ENCODE measurements at places on chromosomes 4 and X.
A peak's percentile ranks its signal among the peaks of the same experiment; 100 is the strongest.

DNA sequence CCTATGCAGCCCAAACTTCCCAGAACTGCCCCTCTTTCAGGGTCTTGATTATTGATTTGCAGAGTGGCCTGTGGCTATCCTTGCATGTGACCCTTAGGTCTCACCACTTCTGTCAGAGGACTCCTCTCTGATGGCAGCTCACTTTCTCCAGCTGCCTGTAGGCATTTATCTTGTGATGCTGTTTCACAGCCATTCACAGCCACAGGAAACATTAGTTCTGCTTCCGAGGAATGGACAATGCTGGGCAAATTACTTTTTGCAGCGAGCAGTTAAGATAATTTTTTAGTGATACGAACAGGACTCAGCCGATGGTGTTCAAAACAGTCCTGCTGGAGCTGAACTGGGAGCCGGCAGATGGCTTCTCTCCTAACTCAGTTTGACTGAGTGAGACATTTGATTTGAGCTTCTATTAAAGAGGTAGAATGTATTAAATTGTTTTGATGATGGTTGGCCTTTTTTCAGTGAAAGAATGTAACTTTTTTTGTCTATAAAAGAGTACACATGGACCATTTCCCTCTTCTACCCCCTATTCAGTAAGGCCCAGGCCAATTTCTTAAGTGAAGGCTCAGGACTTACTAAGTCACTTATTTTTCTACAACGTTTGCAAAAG, 58.4 kb upstream of the TMEM150C start:
- ATAC-seq: no peak

GRCh38 chr4:59517007-59517406, 1683.1 kb upstream of the ADGRL3 start:
- no peak for ATAC-seq

- no peak for ATAC-seq
Observed at GRCh38 chr4:85024671-85025070, 58.2 kb upstream of the WDFY3 start.

DNA sequence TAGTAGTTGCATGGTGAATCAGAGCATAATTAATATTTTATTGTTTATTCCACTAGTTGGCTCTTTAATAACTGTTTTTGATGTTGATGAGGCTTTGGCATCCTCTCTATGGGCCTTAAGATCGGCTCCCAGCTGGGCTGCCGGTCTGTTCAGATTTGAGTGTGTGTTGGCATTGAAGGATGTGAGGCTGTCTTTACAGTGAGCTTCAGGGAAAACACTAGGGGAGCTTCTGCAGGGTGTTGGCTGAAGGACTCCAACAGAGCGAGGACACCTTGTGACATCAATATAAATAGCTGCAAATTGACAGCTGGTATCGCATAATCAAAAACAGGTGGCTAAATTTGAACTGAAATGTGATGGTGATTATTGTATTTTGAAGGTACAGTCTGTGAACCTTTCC, 322.0 kb downstream of the FSTL5 start:
- ATAC-seq: no peak

GRCh38 chr4:74840936-74841509, 46.7 kb upstream of the BTC start:
- ATAC-seq: no peak

DNA sequence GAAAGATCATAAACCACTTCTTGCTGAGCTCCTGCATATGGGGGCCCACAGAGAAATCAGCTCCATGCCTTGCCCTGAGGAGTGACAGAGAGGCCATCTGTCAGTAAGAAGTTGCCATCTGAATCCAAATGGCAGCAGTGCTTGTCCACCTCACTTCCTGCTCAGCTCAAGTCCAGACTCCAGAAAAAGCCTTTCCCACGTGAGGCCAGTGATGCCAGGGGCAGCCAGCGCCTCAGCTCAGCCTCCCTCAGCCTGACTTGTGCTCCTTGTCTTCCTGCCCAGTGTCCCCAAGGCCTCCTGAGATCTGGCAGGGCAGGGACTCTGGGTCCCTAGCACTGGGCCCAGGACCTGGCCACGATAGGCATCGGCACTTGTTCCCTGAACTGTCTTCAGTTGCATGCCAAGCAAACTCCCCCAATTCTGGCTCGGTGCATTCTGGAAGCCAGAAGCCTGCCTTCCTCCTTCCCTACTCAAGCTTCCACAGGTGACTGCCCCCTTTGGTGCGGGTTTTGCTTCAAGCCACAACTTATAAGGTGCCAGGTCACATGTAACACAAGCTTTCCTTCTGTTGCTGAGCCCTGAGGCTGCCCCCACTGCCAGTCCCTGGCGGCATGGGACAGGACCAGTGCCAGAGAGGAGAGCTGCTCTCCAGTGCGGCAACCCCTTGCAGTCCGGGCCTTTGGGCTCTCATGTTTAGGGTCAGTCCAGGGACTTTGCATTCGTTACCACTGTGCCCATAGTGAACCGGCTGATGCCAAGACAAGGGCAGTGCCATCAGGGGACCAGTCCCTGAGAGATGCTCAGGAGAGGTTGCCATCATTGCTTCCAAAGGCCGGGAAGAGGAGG, 2.2 kb downstream of the ZNF185 start:
- ATAC-seq: no peak

DNA sequence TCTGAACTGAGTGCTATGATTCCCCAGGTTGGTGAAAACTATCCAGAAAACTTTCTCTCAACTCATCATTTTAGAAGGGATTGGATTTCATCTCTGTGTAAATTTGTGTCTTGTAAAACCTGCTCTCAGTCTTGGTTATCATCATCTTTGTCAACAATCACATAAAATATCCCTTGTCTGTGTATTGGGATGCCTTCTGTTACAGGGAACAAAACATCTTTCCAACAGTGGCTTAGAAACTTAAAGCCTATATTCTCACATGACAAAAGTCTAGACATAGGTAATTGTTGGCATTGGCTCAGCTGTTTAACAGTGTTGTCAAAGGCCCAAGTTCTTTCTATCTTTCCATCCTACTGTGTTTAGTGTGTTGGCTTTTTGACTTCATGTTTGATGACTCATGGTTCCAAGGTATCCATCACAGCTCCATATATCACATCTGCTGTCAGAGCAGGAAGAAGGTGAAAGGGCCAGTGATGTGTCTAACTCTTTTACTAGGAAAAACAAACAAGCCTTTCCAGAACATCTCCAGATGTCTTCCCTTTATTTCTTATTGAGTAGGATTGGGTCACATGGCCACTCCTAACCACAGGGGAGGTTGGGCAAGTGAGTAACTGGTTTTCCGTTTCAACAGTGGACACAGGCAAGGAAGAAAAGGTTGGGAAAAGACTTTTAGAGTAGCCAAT, 65.0 kb downstream of the PHEX start:
- ATAC-seq: peak; percentile 74

GRCh38 chr4:55949482-55949802, 697 bp downstream of the CEP135 start:
- peak; percentile 0 for ATAC-seq

DNA sequence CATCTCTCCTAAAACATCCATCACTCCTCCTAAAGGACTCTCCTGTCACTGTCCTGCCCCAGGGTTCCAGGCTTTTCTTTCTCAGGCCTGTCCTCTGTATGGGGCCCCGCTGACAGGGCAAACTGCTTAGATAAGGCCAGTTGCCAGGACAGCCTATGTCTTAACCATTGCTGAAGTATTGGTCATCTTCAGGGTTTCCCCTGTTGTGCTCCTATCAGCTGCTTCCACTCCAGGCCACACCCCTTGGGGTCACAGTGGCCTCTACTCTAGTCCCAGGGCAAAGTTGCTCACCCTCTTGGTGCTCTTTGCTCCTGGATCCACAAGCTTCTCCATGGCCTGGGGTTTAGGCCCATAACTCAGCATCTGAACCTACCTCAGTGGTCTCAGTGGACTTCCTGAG, 138.0 kb upstream of the PJA1 start:
- ATAC-seq: no peak

GRCh38 chrX:113512700-113513395, 672.2 kb upstream of the AMOT start:
- peak; percentile 63 for ATAC-seq

- no peak for ATAC-seq
Observed at GRCh38 chr4:14918336-14918735, 83.9 kb upstream of the CPEB2 start.

GRCh38 chr4:140061659-140062289, 92.2 kb downstream of the MAML3 start:
- ATAC-seq: no peak

DNA sequence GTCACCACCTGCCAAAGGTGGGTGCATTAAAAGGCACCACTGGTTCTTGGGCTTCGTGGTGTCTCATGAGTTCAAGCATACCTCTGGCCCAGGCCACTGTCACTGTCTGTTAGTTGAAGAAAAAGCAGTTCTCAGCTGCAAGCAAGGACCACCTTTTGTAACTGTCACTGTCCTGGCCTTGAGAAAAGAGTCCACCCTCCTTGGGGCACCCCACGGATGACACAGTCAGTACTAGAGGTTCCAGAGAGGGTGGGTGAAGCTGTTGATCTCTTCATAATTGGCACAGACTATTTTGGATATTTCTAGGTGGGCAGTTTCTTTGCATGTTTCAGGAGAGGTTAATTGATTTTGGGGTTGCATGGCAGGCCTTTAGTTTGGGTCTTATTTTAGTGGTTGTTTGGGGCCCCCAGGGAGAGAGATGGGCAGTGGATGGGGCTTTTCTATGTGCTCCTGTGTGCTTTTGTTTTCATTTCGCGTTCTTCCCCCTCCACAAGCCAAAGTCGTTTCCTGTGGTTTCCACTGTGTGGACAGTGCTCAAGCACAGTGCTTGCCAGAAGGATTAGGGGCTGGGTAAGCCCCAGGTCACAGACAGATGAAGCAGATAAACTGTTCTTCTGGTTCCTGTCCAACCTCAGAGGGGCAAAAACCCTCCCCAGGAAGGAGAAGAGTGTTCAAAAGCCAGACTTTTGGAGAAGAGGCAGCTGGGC, 156.2 kb upstream of the PPP1R2C start:
- no peak for ATAC-seq

- no peak for ATAC-seq
Observed at GRCh38 chrX:10702031-10702430, 81.6 kb upstream of the MID1 start.

- no peak for ATAC-seq
Observed at GRCh38 chr4:68148800-68149685, 19.4 kb upstream of the TMPRSS11F start.

DNA sequence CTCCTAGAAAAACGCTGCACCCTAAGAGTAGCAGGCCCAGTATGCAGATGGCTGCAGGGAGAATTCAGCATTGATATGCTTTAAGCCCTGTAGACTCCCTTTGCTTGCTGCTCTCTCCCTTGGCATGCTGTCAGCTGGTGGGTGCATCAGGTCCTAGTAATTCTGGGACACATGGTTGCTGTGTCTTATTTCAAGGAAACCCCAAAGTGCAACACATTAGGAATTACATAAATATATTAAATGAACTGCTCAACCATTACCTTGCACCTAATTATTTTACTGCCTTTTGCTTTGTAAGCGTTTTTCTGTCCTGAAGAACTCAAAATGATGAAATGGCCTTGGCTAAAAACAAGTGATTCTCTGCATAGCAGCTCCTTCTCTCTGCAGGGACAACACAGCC, 516.3 kb downstream of the ZIC3 start:
- no peak for ATAC-seq

GRCh38 chr4:3192188-3192587, 56.8 kb upstream of the MSANTD1 start:
- no peak for ATAC-seq

DNA sequence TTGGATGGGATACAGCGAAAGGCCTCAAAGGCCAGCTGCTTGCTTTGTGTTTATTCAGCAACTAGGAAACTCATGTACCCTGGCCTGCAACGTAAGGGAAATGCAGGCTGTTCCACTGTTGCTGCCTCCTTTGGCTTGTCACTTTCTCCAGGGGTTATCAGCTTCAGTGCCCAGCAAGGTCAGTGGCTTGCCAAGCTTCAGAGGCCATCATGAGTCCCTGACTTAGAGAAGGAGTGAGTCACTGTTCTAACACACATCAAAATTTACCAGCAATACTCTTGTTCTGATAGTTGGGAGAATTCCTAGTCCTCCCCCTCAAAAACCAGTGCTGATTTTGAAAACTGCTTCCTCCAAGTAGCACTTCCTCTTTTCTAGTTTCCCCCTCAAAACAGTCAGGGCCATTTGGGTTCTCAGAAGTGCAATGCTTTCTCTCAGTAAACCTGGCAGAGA, 250.8 kb downstream of the ARHGAP24 start:
- no peak for ATAC-seq

GRCh38 chr4:153448003-153448731, 18.0 kb upstream of the TMEM131L start:
- peak; percentile 32 for ATAC-seq

DNA sequence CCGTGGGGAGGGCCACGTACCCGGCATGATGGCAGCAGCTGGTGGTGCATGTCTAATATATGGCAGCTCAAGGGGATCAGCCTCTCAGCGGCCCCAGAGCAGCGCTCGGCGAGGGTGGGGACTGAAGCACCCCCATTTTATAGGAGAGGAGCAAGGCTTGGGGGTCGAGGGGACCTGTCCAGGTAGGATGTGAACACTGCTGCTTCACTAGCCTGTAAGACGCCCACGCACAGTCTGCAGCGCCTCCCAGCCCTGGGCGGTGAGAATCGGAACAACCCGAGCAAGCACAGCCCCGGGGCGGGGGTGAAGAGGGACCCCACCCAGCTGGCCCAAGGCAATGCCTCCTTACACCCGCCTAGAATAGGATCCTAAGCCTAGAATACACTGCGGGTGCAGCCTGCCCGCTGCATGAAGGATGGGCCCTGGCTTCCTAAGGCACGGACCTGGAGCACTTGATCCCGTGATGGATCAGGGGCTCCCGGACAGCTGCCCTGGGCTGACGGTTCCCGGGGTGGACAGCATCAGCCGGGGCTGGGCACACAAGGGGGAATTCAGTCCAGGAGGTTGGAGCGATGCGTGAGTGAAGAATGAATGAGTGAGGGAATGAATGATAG, 17.6 kb downstream of the ADRA2C start:
- ATAC-seq: no peak

- ATAC-seq: peak; percentile 98
Observed at GRCh38 chr4:17232566-17233253, 279.2 kb downstream of the QDPR start.

DNA sequence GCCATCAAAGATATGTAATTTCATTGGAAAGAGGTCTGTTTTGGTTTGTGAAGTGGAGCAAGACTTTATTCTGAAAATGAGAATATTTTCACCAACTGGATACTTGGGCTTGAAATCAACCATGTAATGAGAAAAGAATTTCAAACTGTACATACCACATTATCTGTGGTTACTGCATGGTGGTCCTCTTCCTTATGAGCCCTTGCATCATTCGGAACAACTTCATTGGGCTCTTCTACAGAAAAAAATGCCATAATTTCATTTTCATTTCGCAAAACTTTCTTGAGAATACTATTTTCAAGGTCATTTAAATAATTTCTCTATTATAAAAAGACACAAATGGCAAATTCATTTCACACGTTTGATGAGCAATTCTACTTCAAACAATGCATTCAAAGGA, 148.6 kb upstream of the RPS6KA6 start:
- no peak for ATAC-seq
